ENCODE measurements at places on chromosomes 2 and 18. TPM values are rescaled to one million over a fixed set of nuclear protein-coding genes. Genes with fewer than 3 reads are reported as not detected.

HOXD3 gene
- not detected for total RNA-seq

MROH2A gene
- not detected for total RNA-seq

MLPH gene
- not detected for total RNA-seq

CRYGD gene
- total RNA-seq: not detected

COL3A1 gene
- total RNA-seq: not detected
